ENCODE measurements at places on chromosomes 3 and 15. TPM values are rescaled to one million over a fixed set of nuclear protein-coding genes. Genes with fewer than 3 reads are reported as not detected.

GRCh38 chr3:151216641-151217607 lies 13.9 kb upstream of the GPR171 start:
- H3K4me3 ChIP-seq = no peak overlapping the region
- H3K4me1 ChIP-seq = peaks cover 4% of the 10 kb centered on the region
- peak overlapping the region; percentile 65 for H3K27ac ChIP-seq
- no peaks in the 10 kb centered on the region for H3K27me3 ChIP-seq
- DNase-seq = peak; percentile 76
- no peaks in the 10 kb centered on the region for H3K36me3 ChIP-seq

- no peaks in the 10 kb centered on the region for H3K27me3 ChIP-seq
- H3K27ac ChIP-seq = no peak overlapping the region
- no peak overlapping the region for H3K4me3 ChIP-seq
- no peaks in the 10 kb centered on the region for H3K36me3 ChIP-seq
These were observed 298.9 kb upstream of the NR2F2 start for GRCh38 chr15:96031426-96032110.

DNA sequence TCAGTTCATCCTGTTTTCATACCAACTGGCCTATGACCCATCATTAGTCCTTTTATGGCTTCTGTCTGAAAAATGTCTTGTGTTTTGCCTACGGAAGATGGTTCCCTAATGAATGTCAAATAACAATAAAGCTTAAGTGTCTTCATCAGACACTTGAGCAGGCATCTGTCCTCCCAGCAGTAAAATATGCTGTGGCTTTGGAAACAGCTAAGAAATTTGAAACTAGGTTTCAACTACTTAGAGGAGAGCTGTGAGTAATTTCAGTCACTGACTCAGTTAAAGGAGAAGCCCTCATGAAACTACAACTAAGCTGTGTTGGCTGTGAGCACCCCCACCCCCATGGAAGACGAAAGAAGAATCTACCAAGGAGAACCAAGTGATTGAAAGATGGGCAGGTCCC lies 409.4 kb upstream of the PPP2R3A start:
- no peaks in the 10 kb centered on the region for H3K36me3 ChIP-seq
- no peak overlapping the region for H3K4me3 ChIP-seq
- no peak for DNase-seq
- no peaks in the 10 kb centered on the region for H3K27me3 ChIP-seq
- no peak overlapping the region for H3K27ac ChIP-seq

DNA sequence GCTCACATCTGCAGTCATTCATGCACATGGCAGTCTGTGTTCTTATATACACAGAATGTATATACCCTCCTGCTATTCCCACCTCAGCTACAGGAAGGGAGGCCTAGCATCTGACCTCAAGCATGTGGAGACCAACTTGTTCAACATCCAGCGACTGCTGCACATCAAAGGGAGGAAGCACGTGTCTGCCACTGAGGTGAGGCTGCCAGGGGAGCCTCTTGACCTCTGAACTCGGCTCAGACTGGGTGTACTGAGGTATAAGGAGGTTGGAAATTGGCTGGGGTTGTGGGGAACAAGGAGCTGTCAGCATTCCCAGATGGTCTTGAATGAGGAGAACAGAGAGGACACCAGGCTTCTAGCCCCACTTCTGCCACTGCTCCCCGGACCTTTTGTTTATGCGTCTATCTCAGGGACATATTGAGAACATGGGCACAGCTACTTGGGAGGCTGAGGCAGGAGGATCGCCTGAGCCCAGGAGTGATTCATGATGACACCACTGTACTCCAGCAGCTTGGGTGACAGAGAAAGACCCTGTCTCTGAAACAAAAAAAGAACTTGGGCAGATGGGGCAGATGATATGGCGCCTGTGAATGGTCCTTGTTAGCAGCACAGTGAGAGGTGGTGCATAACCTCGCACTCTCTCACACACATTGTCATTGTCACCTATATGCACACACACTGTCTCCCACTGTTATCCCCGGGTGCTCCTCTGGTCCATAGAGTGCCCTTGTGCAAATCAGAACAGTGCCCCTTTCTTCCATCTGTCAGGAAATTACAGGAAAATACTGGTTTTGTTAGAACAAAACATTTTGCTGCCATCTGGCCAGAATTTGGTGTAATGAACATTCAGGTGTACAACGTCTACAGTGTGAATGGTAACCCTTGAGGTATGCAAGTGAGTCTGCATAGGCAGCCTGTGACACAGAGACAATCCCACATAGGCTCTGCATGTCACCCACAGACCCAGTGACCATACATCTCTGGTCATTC lies 5.4 kb downstream of the VILL start:
- H3K27ac ChIP-seq = no peak overlapping the region
- no peak for DNase-seq
- H3K4me3 ChIP-seq = no peak overlapping the region
- H3K27me3 ChIP-seq = no peaks in the 10 kb centered on the region
- peaks cover 32% of the 10 kb centered on the region for H3K36me3 ChIP-seq

- H3K27ac ChIP-seq = no peak overlapping the region
These were observed 46.7 kb downstream of the MESD start for GRCh38 chr15:80942746-80943565.

DNA sequence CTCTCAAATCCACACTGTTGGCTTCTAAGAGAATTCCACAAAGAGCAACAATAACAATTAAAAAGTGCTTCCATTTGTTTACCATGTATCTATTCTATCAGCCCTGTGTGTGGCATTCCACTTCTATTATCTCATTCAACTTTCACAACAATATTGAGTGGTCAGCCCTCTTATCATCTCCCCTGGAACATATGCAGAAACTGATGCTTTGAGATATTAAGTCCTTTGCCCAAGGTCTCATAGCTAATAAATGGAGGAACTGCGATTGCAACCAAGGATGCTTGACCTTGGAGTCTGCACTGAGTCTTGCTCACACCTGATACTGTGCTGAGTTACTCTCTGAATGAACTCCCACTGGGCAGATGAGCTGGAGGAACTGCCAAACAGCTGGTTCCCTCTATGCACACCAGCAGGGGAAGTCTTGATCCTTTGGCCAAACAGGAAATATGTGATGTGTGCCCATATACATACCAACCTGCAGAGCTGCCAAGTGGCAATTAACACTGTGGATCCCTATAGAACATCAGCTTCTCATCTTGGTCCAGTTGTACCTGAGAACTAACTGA lies 144.7 kb upstream of the WNT5A start:
- no peaks in the 10 kb centered on the region for H3K27me3 ChIP-seq
- no peak overlapping the region for H3K27ac ChIP-seq
- H3K36me3 ChIP-seq = no peaks in the 10 kb centered on the region
- peaks cover 3% of the 10 kb centered on the region for H3K4me1 ChIP-seq
- H3K4me3 ChIP-seq = no peak overlapping the region

GRCh38 chr3:28672406-28672805 lies 323.8 kb upstream of the AZI2 start:
- H3K36me3 ChIP-seq = no peaks in the 10 kb centered on the region
- H3K4me3 ChIP-seq = no peak overlapping the region
- H3K27ac ChIP-seq = no peak overlapping the region
- no peaks in the 10 kb centered on the region for H3K4me1 ChIP-seq
- no peak for DNase-seq

- peaks cover 44% of the 10 kb centered on the region for H3K36me3 ChIP-seq
- H3K4me1 ChIP-seq = peaks cover 19% of the 10 kb centered on the region
- no peaks in the 10 kb centered on the region for H3K27me3 ChIP-seq
- H3K27ac ChIP-seq = peak overlapping the region; percentile 98
These were observed 347 bp upstream of the C3orf62 start for GRCh38 chr3:49277383-49277775.

DNA sequence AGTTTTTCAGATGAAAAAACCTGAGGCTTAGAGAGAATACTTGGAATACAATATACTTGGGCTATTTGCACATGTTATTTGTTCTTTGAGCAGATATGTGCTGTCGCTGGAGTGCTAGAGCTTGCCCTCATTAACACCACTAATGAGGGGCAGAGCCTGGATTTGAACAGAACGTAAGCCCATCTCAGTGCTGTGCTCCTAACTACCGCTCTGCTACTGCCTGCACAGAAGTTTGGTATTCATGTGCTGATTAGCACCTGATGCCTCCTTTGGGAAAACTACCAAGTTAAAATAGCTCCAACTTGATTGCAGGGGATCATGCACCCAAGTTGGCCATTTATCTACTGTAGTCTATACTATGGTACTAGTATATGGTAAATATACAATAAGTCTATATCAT lies 3.6 kb downstream of the GPR87 start:
- no peaks in the 10 kb centered on the region for H3K27me3 ChIP-seq
- no peaks in the 10 kb centered on the region for H3K4me1 ChIP-seq
- no peak overlapping the region for H3K27ac ChIP-seq

DNA sequence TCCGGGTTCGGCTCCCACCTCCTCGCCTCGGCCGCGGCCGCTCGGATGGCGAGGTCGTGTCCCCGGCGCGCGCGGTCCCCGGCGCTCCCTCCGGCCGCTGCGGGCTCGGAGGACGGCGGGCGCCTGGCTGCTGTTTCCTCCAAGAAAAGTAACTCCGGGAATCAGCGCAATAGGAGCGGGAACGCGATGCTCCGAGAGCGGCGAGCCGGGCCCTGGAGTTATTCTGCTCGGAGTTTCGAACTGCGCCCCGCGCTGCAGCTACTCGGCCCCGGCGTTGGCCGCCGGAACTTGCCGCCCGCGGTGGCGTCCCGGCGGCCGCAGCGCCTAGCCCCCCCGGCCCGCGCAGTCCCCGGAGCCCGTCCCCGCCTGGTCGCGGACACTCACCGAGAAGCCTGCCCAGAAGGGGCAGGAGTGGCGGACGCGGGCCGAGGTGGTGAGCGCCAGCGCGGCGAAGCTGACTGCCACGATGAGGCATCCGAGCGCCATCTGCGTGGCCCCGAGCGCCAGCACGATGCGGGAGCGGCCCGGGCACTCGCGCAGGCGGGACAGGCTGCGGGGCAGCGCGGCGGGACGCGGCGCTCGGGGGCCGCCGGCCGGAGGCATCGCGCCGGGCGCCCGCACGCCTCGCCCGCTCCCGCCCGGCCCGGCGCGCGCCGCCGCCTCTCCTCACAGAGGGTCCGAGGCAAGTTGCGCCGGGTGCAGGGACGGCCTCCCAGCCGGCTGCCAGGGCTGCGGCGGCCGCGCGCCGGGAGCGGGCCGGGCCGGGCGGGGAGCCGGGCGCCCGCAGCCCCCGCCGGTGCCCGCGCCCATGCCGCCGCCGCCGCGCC lies 251.9 kb downstream of the TJP1 start:
- peaks cover 3% of the 10 kb centered on the region for H3K4me1 ChIP-seq
- H3K36me3 ChIP-seq = no peaks in the 10 kb centered on the region
- DNase-seq = peak; percentile 19

- H3K4me3 ChIP-seq = no peak overlapping the region
- no peaks in the 10 kb centered on the region for H3K36me3 ChIP-seq
- H3K4me1 ChIP-seq = peaks cover 21% of the 10 kb centered on the region
- H3K27me3 ChIP-seq = no peaks in the 10 kb centered on the region
These were observed 74.1 kb downstream of the LRTM1 start for GRCh38 chr3:54853573-54854404.

GRCh38 chr15:49832511-49832910 lies 211.7 kb downstream of the DTWD1 start:
- no peak overlapping the region for H3K4me3 ChIP-seq
- H3K36me3 ChIP-seq = no peaks in the 10 kb centered on the region
- no peak overlapping the region for H3K27ac ChIP-seq
- peaks cover 4% of the 10 kb centered on the region for H3K4me1 ChIP-seq
- no peak for DNase-seq

DNA sequence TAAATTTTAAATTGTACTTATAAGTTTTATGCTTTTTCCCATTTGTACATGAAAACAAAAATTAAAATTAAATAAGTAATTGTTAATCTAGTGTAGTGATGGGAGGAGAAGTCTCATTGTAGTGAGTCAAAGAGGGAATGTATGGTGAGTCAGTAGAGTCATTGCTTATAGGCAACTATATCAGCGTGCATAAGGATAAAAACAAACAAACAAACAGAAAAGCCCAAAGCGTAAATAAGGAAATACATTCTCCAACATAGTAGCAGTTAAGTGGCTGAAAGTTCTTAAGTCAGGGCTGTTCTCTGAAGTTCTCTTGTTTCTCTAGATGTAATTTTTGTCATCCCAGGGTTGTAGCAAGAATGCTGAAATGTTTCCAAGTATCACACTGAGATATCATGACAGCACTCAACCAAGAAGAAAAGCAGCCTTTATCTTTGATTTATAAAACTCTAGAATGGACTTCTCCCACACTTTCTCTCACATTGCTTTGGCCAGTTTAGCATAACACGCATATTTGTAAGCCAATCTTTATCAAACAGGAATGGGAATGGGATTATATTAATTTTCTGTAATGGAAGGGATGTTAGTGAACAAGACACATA lies 184.1 kb upstream of the TP63 start:
- H3K4me3 ChIP-seq = no peak overlapping the region
- H3K4me1 ChIP-seq = no peaks in the 10 kb centered on the region
- no peak for DNase-seq
- no peak overlapping the region for H3K27ac ChIP-seq
- no peaks in the 10 kb centered on the region for H3K36me3 ChIP-seq

DNA sequence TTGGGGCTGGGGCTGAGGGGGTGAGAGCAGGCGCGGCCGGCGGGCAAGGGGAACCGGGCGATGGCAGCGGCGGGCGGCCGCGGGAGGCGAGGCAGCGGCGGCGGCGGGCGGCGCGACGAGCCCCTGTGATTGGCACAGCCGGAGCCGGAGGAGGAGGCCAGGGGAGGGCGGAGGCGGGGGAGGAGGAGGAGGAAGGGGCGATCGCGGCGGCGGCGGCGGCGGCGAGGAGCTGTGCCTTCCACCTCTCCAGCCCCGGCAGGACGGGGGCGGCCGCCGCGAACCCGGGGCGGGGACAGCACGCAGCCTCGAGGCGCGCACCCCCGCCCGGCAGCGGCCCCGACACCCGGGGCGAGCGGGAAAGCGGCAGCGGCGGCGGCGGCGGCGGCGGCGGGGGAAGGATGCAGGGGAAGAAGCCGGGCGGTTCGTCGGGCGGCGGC lies at the start of gene SLCO3A1:
Gene SLCO3A1 (plus strand): TSS at position 198 of the 437 bp plus-strand sequence.
- H3K27me3 ChIP-seq = peaks cover 28% of the 10 kb centered on the region
- no peaks in the 10 kb centered on the region for H3K36me3 ChIP-seq
- DNase-seq = peak; percentile 84
- H3K27ac ChIP-seq = peak within 1 kb of the TSS; percentile 81
- H3K4me3 ChIP-seq = peak within 1 kb of the TSS; percentile 63

DNA sequence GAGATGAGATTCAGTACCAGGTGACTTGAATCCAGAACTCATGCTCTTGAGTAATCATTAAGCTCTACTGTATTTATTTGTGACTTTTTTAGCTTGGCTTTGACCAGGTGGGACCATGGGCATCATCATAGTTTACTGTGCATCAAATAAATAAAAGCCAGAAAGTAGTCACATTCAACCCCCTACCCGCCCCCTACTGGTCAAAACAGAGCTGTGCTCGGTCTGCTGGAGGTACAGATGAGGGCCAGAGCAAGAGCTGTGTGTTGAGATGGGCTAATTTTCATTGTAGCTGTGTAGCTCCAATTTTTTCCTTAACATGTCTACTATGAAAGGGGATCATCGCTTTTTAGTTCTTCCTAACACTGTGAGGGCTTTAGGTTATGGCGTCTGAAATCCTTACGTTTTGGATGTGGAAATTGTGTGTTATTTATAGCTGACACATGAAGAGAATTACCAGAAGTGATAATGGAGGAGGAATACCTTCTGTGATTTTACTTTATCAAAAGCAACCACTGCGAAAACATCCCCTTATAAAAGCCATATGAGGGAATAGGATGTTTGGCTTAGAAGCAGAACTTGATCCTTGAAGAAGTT lies 375.1 kb downstream of the PTPRG start:
- no peak for DNase-seq
- H3K27ac ChIP-seq = no peak overlapping the region
- H3K4me1 ChIP-seq = no peaks in the 10 kb centered on the region
- no peak overlapping the region for H3K4me3 ChIP-seq
- no peaks in the 10 kb centered on the region for H3K27me3 ChIP-seq

GRCh38 chr3:71451060-71451459 lies 132.5 kb downstream of the FOXP1 start:
- no peaks in the 10 kb centered on the region for H3K27me3 ChIP-seq
- no peak overlapping the region for H3K27ac ChIP-seq
- no peak for DNase-seq
- no peak overlapping the region for H3K4me3 ChIP-seq

Gene TIGIT
- total RNA-seq = 0.09 TPM

Gene FANCD2OS
- total RNA-seq = not detected

Gene SLC2A2
- under 0.01 TPM for total RNA-seq

Gene PARP6
- total RNA-seq = 54.7 TPM
